NCI-H446 (cell line): ENCODE measurements at places on chromosomes 3 and 15.
A peak's percentile ranks its signal among the peaks of the same experiment; 100 is the strongest.

- peak; percentile 77 for DNase-seq
Measured at GRCh38 chr3:40913192-40913591, 286.1 kb upstream of the CTNNB1 start.

DNA sequence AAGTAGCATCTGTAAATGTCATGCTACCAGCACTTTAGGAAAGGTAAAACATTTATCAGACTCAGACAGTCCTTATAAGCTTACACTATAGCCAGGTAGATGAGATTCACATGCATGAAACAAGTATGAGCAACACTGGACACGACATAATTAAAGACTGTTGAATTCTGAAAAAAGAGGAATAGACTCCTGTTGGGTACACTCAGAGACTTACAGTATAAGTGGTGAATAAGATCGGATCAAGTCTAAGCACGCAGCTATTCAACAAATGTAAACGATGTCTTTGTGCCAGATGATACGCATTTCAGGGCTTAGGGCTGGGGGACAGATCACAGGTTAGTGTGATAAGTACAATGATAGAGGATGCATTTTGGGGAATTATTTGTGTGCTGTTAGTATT is 43.2 kb upstream of the SPPL2A start:
- no peak for DNase-seq

GRCh38 chr3:187623285-187623814 is 46.8 kb downstream of the SST start:
- DNase-seq: no peak

- no peak for DNase-seq
Measured at GRCh38 chr3:24012589-24013269, 67.6 kb downstream of the NR1D2 start.

- no peak for DNase-seq
Measured at GRCh38 chr15:55907797-55908196, 85.6 kb downstream of the NEDD4 start.

DNA sequence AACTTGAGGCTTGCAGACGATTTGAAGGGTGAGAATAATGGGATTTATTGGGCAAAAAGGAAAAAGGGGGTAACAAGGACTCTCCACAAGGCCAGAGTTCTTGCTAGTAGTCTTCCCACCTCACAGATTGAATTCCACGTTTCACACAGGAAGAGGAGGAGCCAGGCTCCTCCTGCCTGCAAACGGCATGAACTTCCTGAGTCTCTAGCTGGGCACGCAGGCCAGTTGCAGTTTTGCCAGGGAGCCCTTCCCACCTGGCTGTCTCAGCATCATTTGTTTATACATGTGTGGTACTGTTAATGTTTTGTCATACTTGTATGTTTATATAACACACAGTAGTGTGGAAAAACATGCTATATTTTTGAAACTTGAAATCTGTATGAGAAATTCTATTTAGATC is 155.0 kb downstream of the NLGN1 start:
- DNase-seq: no peak

DNA sequence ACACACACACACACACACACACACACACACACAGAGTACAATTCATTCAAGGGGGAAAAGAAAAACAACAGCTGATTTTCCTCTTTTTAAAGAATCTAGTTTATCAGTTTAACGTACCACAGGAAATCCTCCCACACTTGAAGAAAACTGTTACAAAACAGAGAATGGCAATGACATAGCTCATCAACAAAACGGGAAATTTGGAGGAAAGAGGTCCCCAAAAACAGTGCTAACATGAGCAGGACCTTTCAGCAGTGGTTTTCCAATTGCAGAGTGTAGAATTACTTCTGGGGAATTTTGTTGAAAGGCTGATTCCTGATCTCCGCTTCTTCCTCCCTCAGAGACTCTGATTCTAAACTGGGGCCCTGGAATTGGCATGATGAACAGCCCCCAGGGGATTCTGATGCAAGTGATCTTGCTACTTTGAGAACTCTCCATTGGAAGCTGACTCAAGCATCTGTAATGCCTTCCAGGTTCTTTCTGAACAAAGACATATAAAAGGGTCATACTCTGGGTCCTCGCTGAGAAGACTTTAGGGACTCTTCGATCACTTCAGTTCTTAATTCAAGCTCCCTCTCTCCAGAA is 442.6 kb upstream of the PROK2 start:
- DNase-seq: no peak

GRCh38 chr15:96702589-96702988 is 372.1 kb downstream of the NR2F2 start:
- DNase-seq: no peak

DNA sequence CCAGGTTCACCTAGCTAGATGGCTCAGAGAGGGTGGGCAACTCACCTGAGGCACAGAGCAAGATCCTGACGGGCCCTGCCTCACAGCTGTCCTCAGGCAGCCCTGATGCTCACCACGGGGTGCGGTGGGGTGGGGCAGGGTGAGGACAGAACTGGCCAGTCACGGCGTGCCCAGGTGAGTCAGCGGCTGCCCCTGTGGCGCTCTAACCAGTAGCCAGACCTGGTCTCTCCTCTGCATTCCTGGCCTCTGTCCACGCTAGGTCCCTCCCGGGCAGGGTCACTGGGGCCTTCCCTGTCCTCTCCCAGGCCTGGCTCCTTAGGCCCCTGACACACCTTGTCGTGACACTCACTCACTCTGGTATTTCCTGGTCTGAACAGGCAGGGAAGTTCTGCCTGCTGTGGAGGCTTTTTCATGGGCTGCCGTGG is 901 bp downstream of the ALS2CL start:
- no peak for DNase-seq

DNA sequence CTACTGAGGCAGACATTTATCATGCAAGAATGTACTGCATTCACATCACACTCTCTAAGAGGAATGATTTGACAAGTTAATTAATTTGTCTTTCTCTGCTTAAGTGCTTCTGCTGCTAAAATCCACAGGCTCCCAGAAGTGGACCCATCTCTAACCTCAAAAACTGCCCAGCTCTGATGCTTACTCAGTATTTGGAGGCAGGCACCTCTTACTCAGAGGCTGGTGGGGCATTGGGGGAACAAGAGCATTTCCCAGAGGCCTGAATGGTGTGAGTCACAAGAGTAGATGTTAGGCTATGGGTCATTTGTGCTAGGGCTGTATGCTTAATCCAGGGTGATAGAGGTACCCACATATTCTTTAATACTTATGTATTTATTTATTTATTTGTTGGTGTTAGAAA is 34.4 kb upstream of the HCN4 start:
- DNase-seq: no peak

- DNase-seq: peak; percentile 14
Measured at GRCh38 chr15:66923438-66923881, 141.9 kb upstream of the SMAD3 start.

DNA sequence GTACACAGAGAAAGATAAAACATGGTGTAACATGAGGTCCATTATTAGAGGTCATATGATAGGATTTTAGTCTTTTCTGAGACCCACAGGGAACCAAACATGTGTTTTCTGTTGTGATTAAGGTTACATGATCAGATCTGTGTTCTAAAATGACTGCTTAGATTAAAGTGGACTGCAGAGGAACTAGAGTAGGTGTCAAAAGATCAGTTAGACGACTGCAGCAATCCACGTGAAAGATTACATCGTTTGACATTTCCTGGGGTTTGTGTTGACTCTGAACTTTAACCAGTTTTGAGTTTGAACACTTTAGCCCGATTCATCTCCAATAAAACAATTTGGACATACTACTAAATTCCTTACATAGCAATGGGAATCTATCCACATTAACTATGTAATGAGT is 5.1 kb downstream of the MIX23 start:
- DNase-seq: no peak

DNA sequence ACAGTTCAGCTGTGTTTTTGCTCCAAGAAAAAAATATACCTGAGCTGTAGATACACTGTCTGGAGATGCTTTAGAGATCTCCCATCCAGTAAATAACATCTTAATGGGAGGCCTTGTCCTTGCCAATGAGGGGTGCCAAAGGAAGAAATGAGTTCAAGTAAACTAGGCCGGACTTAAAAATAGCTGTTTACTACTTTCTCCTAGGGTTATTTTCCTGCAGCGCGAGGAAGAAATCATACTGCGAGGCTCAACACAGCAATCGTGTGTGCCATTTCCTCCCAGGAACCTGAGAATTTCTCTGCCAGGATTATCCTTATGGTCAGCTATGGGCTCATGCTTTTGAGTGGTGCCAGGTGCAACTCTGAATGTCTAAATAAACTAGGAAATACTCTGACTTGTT is 71.9 kb downstream of the CMTM8 start:
- no peak for DNase-seq

GRCh38 chr3:20574746-20575145 is 388.7 kb upstream of the SGO1 start:
- DNase-seq: no peak

GRCh38 chr3:39126532-39127071 is 19.1 kb downstream of the TTC21A start:
- DNase-seq: peak; percentile 18

DNA sequence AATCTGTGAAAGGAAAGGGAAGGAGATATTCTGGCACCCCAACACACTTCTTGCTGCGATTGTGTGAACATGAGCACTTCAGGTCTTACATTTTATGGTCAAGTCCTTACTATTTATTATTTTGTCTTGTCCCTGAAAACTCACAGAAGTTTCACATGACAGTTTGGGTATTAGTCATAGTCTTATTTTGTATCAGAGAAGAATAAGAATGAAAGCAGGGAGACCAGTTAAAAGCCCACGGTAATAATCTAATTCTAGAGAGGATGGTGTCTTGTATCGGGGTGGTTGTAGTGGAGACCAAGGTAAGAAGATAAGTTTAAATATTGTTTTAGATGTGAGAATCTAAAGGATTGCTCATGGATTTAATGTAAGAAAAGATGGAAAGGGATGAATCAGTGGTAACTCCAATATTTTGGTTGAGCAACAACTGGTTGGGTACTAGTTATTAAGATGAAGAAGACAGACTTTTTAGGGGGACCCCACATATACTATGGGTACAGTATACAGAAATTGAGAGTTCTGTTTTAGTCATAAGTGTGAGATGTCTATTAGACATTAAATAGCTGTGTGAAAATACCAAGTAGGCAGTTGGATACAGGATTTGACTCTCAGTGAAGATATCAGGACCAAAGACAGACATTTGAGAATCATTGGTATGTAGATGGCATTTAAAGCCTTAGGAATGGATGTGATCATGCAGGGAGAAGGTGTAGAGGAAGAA is 227.6 kb downstream of the MFSD1 start:
- no peak for DNase-seq

GRCh38 chr15:80251428-80252120 is 439 bp downstream of the CTXND1 start:
- no peak for DNase-seq

GRCh38 chr3:187979564-187979963 is 174.4 kb upstream of the LPP start:
- no peak for DNase-seq

DNA sequence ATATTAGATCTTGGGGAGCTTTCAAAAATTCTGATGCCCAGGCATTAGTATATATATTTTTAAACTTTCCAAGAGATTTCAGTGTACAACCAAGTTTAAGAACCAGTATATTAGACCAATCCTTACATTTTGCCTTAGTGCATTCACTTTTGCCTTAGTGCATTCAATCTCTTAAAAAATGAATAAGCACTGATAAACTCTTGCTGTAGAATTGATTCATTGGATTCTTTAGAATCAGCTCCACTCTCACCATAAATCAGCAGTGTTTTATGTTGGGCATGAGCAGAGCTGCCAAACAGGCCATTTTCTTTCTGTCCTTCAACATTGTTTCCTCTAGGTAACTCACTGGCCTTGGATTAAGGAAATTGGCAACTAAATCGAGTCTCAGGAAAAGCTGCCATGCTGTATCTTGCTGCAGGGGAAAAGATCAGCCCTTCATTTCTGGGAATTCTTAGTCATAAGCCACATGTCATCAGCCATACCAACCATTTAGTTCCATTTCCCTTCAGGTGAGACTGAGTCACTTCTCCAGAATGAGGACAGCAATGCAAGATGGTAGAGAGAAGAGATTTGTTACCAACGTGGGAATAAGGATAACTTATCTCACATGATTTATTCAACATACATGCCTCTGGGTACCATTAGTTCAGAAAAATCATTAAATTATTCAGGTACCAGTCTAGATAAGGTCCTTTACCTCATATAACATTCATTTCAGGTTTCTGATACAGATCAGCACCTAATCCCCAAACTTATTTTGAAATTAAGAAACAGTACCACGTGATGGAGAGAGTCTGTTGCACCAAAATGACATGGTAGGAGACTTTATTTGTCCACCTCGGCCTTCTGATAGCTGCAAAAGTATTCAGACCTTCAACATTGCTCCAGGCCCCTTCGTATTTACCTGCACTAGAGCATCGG is 192.5 kb downstream of the P3H2 start:
- DNase-seq: no peak

GRCh38 chr3:46065294-46065705 is 38.0 kb upstream of the XCR1 start:
- DNase-seq: no peak

GRCh38 chr3:184597829-184598573 is 36.4 kb downstream of the EPHB3 start:
- no peak for DNase-seq
